NCI-H2029 treated with DMSO at 0.1 percent for 48 hours (cell line): ENCODE measurements at places on chromosomes 7 and 10.

- DNase-seq = no peak
Observed at GRCh38 chr7:31948029-31948428, 122.2 kb downstream of the PDE1C start.

DNA sequence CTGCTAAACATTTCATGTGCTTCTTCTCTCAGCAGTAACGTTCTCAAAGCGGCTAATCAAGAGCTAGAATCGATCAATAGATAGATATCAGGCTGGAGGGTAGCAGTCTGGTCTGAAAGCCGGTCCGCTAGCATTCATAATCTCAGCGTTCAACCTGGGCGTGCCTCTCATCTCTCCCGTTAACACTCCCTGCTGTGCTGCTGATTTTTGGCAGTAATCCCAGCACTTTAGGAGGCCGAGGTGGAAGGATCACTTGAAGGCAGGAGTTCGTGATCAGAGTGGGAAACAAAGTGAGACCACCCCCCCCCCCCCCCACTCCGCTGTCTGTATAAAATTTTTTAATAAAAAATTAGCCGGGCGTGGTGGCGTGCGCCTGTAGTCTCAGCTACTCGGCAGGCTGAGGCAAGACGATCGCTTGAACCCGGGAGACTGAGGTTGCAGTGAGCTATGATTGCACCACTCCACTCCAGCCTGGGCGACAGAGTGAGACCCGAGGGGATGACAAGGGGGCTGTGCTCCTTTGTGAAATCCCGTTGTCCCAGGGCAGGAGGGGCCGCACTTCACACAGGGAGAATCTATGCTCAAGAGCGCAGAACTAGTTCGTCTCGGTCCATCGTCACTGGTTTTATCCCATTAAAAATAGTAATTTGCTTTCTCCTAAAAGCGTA, 624 bp upstream of the CEP55 start:
- peak; percentile 9 for DNase-seq

GRCh38 chr7:11452476-11452875, 379.5 kb downstream of the THSD7A start:
- DNase-seq = no peak

GRCh38 chr10:26994743-26995142, 105.6 kb downstream of the ANKRD26 start:
- no peak for DNase-seq

DNA sequence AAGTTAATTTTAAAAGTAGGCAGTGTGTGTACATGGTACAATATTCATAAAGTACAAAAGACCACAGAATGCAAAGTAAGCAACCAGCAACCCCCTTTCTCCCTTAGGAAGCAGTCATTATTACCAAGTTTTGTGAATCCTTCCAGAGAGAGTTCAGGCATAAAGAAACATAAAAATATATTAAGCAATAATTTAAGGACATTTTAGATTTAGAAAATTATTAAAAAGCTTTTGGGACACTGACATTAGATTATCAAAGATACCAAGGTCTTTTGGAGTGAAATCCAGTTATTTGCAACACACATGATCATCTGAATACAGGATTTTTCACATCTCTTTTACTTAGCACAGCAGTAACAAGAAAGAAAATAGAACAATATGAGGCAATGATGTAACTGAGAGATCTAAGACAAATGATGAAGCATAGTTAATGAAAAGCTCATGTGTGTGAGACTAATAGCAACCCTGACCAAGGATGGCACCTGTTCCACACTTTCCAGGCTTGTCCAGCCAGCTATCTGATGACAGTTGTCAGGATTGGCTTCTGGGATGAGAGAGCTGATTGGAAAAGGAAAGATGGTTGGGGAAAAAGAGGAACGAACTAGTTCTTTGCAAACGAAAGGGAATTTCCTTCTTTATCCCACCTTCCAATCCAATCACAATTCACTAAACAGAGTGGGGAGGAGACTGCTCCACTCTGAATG, 115.5 kb upstream of the LAMB4 start:
- DNase-seq = no peak

GRCh38 chr7:41029072-41029499, 673.8 kb downstream of the INHBA start:
- DNase-seq = no peak

DNA sequence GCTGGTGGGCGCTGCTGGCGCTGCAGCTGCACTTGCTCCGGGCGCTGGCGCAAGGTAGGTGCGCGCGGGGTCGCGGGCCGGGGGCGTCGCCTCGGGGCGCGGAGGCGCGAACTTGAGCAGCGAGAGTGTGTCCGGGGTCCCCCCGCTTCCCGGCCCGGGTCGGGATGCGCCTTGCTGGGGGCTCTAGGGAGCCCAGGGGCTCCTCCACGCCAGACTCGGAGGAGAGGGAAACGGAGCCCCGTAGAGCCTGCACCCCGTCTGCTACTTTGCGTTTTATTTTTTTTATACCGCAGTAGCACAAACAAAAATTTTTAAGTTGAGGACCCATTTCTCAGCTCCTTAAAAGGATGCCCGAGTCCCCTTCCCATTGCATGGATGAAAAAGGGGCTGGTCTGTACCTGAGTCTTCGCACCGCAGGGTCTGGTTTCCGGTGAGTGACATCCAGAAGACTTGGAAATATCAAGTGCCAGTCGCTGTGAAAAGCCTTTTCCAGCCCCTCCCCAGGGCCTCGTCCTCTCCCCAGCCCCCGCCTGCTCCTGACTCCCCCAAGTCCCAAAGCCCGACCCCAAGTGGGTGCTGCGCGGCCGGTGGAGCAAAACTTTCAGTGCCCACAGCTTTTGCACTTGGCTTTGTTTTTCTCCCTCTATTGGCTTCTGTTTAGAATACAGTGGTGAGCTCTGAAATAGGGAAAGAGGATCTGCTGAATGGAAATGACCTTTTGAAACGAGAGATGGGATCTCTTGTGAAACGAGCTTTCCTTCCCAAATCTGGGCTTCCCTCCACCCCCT, 973 bp downstream of the SDK1 start:
- no peak for DNase-seq

- no peak for DNase-seq
Observed at GRCh38 chr10:31768467-31768866, 160.2 kb downstream of the ARHGAP12 start.

DNA sequence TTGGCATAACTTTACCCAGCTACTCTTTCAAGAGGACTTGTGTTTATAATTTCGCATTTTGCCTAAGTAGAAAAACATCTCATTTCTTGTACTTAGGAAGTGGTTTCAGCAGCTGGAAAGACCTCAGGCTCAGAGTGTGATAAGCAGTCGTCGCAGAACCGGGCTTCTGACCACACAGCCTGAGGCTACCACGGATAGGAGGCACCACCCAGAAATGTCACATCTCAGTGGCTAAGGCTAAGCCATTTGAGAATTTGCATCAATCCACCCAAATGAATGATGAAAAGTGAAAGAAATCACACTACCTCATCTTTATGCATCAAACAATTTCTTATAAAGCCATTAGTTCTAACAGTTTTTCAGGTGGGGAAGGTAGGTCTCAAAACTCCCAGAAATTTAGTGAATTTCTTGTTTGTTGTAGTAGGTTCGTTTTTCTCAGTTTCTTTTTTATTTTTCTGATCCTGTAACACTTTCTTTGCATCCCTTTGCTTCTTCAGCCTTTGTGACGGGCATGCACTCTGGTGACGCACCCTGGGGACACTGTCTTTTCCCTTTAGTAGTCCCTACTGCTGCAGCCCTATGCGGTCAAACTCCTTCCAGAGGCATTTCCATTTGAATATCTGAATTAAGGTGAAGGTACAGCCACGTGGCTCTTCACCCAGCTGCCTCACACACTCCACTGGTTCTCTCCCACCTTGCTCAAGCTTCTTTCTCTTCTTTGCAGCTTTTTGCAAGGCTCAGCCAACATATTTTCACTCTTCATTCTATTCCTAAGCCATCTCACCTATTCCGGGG, 68.5 kb downstream of the MAP3K8 start:
- DNase-seq = no peak

DNA sequence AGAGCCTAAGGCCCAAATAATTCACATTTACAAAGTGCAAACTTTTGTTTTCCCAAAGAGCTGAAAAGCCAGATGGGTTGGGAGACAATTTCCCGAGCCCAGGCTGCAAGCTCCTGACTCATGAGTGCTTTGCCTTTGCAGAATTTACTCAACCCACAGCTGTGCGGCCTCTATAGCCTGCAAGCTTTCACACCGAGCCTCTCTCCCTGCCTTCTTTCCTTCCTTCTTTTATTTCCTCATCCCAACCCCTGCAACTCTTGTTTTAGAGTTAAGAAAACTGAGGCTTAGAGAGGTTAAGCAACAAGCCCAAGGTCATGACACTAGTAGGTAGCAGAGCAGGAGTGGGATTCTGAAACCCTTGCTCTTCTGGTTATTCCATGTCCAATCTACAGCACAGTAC, 203.0 kb upstream of the GPR26 start:
- no peak for DNase-seq

- DNase-seq = no peak
Observed at GRCh38 chr7:130559184-130559583, 67.3 kb downstream of the MEST start.
